Activated CD4-positive, alpha-beta T cell treated with anti-CD3 and anti-CD28 coated beads, Interleukin-2, Interleukin-6, amounts not matched to agents 100 ng/mL and 50 ng/mL, durations not matched to agents 16 hours and 8 hours (primary cell): ENCODE measurements at places on chromosomes 16 and 17.

GRCh38 chr16:85624646-85625045, 11.5 kb downstream of the GSE1 start:
- DNase-seq, result no peak

- no peak for DNase-seq
These were observed 2.3 kb downstream of the ATP2A1 start for GRCh38 chr16:28880589-28880915.

GRCh38 chr17:10208604-10209193, 10.3 kb upstream of the GAS7 start:
- DNase-seq, result no peak

DNA sequence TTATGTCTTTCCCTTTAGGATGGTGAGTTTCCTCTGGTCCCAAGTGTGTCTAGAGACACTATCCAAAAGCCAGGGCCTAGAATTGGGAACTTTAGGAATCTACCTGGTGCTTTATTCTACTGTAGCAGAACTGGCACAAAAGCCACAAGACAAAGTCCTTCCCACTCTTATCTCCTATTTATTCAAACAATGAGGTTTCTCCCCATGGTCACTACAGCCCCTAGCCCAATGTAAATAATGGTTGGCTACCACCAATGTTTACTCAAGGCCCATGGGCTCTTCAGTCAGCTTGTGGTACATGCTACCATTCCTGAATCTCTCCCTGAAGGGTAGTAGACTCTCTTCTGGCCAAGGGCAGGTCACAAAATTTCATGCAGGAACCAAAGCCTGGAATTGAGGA, 789.4 kb upstream of the KIF2B start:
- no peak for DNase-seq

DNA sequence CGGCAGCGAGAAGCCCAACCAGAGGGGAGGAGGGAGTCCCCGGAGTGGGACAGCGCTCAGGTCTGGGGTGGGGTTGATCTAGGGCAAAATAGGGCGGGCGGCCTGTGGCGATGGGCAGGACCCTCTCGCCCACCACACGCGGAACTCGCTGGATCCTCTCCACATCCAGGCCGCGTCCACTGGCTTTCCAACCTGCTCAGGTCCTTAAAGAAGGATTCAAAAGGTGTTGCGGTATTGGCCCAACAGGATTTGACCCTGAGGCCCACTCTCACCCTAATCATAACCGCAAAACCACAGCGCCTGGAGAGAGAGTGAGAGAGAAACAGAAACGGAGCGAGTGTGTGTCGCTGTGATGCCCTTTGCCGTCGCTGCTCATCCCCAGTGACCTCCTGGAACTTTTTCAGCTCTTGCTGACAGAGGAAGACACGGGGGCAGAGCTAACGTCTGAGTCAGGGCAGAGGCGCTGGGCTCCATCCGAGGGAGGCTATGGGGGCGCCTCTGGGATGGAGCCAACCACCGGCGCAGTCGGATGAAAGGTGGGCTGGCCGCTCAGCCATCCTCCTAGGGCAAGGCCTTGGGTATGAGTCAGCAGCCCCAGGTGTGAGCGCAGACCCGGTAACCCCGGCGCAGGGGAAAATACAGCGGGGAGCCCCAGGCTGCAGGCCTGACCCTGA, 16.7 kb upstream of the OR1F1 start:
- peak; percentile 62 for DNase-seq

DNA sequence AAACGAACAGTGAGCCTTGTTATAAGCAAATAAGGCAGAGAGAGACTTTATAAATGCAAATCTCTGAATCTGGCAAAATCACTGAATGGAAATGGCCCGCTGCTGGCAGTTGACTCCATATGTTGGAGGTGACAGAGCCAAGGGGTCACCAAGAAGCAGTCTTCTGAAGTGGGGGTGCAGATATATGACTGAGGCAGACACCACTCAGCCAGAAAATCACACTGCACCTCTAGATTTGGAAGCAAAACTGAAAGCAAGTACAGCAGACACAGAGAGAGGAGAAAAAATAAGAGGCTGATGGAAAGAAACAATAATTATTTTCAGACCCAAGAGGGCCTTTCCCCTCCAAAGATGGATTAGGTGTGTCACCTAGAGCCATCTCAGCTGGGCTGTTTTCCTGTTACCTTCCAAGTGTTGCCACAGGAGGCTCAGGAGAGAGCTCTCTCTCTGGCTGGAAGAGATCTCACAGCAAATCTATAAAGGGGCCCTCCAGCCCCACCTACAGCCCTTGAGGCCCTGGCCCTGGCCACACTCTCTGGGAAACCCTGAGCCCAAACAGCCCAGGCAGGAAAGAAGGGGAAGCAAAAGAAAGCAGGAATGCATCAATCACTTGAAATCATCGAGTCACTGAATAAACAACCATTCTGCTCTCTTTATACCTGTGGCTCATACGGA, 585.1 kb upstream of the PSMD7 start:
- no peak for DNase-seq

DNA sequence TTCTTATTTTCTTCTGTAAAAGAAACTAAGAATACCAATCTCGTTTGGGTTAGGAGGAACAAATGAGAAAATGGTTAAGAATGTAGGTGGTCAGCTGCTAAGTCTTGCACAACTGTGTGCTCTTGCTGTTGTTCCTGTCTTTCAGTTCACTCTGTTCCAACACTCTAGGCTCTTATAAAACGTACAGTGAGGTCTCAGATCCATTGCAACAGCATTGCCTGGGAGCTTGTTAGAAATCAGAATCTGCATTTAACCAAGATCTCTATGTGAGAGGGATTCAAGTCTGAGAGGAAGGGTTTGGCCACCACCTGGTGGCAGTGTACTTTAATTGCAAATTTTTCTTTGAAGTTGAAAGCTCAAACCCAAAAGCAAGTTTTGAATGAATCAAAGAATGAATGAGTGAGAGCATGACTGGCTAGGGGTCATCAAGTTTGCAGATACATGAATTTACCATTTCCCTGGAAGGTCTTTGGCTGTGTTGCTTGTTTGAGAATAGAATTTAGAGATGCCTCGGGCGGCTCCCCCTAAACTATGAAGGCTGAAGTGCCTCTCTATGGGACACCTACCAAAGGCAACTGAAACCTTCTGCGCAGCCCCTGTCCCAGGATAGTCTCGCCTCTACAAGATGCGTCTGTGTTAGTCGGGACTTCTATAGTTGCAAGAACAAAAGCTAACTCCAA, 2.5 kb downstream of the ALOX15B start:
- peak; percentile 58 for DNase-seq

DNA sequence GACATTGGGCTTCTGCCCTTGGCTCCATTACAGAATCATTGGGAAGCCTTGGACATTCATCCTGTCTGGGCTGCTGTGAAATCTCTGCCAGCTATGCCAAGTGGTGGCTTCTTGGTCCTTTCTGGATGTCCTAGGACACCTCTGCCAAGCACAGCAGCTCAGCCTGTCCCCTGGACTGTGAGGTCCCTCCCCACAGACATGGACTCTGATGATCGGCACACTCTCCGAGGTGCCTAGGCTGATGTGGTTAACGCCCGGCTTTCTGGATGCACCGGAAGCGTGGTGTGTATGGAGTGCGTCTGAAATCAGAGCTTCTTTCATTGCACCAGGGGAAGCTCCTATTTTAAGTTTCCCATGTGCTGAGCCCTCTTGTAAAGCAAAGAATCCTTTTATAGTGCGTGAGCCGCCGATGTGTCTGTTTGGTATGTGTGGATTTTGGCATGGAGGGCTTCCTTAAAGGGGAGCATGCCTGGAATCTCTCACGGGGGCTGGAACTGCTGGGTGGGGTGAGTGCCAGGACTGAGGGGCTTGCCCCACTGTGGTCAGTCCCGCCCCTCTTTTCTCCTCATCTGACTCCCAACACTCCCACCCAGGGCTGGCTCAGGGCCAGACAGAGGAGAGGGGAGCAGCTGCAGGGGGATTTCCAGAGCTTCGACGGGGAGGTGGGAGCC, 7.0 kb upstream of the ARHGAP23 start:
- no peak for DNase-seq

DNA sequence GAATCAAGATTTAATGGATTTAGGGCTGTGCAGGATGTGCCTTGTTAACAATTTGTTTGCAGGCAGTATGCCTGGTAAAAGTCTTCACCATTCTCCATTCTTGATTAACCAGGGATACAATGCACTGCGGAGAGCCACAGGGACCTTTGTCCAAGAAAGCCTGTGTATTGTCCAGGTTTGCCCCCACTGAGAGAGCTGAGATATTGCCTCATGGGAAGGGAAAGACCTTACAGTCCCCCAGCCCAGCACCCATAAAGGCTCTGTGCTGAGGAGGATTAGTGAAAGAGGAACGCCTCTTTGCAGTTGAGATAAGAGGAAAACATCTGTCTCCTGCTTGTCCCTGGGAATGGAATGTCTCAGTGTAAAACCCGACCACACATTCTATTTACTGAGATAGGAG, 2169.6 kb downstream of the TP53TG3F start:
- no peak for DNase-seq

GRCh38 chr17:574061-574460, 140.6 kb downstream of the VPS53 start:
- DNase-seq, result no peak

DNA sequence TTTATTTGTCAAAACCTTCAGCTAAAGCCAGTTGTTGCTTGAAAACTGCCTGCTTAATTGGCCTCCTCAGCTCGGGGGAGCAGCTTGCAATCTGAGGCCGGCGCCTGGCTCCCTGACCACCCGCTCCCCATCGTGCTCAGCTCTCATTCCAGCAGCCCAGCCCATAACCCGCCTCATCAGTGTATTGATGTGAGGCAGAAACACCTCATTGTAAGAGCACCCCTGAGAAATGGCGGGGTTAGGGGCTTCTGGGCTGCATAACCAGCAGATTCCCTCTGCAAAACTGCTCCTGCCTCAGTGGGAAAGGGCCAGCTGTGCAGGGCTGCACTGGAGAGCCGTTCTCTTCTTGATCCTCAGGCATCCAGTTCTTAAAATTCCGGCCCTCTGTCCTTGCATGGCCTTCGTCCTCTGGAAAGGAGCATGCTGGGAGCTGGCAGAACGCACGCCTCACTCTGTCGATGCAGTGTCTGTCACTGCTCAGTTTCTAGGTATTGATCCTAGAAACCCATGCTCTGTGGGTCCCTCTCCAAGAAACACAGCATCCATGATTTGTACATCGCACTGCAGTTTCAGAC, 113.8 kb upstream of the CHMP6 start:
- no peak for DNase-seq
